ENCODE measurements at places on chromosomes 7 and 10.

DNA sequence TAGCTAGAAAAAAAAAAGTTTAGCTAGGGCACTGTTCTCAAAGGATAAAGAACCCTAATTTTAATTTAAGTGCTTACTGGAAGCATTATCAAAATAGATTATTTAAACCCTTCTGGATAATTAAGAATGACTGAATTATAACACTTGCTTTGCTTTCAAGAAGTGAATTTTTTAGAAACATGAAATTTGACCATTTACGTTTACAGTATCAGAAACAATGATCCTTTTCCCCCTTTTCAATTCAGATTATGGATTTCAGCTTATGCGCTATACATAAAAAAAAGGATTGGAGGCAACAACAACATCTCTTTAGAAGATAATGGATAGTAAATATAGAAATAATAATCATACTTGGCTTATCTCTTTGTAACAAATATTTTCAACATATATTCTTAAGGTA, 39.2 kb downstream of the CREM start:
- no peak for DNase-seq

DNA sequence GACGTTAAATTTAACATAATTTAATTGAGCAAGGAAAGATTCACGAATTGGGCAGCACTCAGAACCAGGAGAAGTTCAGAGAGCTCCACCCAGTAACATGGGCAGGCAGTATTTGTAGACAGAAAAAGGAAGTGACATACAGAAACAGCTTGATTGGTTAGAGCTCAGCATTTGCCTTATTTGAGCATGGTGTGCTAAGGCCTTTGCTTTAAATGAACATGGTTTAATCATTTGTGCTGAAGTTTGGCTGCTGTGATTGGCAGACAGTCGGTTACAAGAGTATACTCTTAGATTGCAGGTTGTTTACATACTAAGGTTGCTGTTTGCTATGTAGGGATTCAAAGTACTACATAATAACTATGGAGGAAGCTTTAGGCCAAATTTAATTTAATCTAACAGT, 199.2 kb downstream of the MALRD1 start:
- DNase-seq, result no peak

DNA sequence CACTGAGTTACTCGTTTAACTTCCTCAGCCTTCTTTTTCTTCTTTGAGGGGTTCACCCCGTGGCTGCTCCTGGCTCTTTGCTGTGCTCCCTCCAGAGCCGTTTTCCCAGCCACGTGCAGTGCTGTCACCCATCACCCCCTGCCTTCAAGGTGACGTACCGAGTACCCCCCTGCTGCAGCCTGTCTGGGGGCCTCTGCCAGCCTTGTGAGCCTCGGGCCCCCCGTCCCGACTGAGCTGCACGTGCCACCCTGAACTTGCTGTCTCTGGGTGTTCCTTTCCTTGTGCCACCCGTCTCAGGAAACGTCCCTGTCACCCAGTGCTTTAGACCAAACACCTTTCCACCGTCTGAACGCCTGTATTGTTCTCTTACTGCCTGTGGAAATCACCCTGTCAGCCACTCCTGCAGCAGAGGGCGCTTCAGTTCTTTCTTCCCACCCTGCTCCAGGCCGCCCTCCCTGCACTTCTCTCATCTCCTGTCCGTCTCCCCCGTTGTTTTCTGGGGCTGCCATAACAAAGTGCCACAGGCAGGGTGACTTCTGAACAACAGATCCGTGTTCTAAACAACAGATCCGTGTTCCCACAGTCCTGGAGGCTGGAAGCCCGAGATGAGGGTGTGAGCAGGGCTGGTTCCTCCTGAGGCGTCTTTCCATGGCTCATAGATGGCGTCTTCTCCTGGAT, 44.6 kb downstream of the WDR37 start:
- no peak for DNase-seq

- no peak for DNase-seq
Observed at GRCh38 chr10:32205670-32206069, 141.3 kb downstream of the EPC1 start.

DNA sequence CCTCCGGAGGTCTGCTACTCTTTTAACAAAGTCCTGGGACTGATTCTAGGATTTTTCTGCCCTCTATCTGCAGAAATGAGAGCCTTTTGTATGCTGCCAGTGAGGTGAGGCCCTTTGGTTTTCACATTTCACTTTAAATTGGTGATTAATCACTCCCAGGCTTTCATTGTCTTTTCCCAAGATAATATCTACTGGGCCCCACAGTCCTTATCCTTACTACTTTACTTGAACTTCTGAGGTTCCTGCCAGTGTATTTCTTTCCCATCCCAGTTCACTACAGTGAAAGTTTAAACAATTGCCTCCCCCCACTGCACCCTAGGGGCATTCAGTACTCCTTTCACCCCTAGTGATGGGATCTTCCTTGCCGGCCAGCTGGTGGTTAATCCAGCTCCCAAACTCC, 127.4 kb upstream of the INHBA start:
- DNase-seq, result no peak

GRCh38 chr10:86963341-86963919, 4.9 kb upstream of the ADIRF start:
- DNase-seq, result no peak

- no peak for DNase-seq
Observed at GRCh38 chr10:49138361-49138891, 4.6 kb upstream of the FAM170B start.

GRCh38 chr10:4437061-4437460, 388.9 kb upstream of the AKR1E2 start:
- no peak for DNase-seq

- DNase-seq, result no peak
Observed at GRCh38 chr10:70925377-70926225, 37.2 kb upstream of the PCBD1 start.

DNA sequence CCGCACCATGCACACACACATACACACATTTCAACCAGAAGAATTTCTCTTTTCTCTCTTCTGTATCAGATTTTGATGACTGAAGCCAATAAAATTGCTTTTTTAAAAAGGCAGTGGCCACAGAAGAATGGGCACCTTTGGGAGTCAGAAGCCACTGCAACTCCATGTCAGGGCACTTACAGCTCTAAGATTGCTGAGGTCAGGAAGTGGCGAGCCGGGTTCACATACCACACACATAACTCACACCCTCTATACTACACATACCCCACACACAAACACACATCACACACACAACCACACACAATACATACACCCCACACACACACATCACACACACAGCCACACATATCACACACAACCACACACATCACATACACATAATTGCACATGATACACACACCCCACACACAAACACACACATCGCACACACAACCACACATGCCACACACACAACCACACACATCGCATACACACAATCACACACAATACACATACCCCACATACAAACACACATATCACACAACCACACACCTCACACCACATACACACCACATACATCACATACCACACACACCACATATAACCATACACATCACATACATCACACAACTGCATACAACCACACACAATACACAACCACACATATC, 31.2 kb downstream of the GPRIN2 start:
- DNase-seq, result no peak

GRCh38 chr7:1103789-1104515, 16.0 kb downstream of the GPER1 start:
- DNase-seq, result no peak

GRCh38 chr10:124520558-124521428, 59.2 kb downstream of the LHPP start:
- DNase-seq, result no peak

GRCh38 chr7:108308276-108308675, 148.0 kb downstream of the NRCAM start:
- DNase-seq, result no peak

DNA sequence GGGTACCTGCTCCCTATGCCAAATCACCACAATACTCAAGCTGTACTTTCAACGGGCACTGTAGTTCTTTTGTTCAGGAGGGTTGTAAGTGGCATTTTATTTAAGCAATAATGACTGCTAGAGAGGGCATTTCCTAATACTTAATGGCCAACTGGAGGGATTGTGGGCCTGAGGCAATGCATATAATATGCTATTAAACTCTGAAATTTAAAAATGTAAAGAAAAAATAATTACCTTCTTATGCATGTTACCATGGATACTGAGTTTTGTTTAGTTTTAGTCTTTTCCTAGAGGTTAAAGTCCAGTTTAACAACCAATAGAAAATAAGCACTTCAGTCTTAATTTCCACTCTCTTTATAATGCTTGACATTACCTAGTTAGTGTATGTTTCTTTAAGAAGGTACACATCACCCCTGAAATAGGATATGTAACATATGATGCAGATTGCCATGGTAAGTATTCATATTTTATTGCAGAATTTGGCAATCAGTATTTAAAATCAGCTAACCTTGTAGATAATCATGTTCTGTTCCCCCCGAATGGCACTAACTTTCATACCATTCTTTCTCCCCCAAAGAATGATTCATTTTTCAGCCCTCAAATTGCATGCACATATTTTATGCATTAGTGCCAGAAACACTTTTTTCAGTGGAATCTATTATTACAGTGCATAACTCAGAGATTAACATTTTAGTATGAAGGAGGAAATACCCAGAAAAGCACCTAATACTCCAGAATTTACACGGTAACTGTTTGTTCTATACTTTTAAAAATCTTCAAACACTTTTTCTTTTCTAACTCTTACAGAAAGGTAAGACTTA, 90.3 kb upstream of the ZNF438 start:
- DNase-seq, result no peak

DNA sequence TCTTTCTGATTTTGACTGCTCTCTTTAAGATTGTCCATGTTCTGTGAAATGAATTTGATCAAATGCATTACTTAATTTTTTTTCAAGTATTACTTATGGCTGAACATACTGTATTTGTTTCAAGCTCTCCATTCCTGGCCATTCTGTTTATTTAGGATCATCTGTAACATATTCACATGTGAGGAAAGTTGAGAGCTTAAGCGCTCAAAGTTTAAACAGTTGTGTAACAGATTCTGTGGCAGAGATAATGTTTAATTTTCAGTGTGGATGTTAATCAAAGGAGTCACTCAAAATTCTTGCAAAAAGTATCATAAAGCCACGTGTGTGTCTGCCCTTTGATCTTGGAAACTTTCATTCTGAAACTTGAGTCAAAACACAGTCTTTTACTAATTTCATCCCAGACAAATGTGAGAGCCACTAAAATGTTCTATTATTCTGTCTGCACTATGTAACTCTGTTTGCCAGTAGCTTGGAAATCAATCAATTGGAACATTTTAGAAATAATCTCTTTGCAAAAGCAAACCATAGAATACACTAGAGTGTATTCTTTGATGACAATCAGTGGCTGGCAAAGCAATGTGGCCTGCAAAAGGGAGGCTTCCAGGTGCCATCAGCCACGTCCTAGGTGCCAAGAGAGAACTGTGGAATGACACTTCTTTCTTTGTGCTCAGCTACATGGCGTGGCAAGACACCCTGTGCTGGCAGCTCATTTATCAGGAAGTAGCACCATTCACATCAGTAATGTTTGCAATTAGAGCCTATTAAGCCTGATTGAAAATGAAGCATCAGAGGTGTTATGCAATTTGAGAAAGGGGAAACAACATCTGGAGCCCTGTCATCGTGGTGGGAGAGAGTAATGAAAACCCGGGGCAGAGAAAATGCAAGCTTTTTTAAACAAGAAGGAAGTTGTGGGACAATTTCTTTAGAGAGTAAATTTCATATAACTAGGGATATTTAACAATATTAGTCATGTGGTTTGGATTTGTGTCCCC, 40.9 kb downstream of the ARL5B start:
- no peak for DNase-seq

GRCh38 chr10:84818961-84819360, 490.6 kb downstream of the CCSER2 start:
- no peak for DNase-seq

- peak; percentile 67 for DNase-seq
Observed at GRCh38 chr7:18566829-18567228, 71.3 kb downstream of the HDAC9 start.

DNA sequence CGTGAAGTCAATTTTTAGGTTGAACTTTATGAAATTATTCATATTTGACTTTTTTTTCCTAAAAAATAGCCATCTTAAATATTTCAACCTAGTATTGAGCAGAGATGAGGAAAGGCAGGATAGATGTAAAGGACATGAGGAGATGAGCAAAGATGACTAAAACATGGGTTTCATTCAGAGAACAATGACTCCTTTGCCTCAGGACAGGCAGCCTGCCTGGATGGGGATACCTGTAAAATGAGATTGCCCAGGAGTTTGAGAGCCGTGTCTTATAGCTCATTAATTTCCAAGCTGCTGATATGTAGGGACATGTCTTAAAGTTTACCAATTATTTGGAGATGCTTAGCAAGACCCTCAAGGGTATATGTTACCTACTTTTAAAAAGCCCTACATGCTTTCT, 243.8 kb upstream of the MDFIC start:
- no peak for DNase-seq

DNA sequence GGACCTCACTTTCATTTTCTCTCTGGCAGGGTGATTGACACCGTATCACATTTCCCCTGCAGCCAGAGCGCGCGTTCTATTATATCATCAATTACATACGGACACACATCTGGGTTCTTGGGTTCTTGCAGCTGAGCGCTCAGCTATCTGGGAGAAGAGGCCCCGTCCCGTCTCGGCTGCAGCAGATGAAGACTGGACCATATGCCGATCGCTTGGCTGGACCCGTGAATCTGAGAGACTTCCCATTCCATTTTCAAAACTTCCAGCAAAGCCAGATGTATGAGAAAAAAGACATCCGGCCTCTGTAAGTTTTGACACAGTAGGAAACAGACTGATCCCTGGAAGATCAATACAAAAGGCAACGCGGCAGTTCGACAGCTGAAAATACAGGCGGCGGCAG, 99.8 kb downstream of the JCAD start:
- DNase-seq, result no peak

DNA sequence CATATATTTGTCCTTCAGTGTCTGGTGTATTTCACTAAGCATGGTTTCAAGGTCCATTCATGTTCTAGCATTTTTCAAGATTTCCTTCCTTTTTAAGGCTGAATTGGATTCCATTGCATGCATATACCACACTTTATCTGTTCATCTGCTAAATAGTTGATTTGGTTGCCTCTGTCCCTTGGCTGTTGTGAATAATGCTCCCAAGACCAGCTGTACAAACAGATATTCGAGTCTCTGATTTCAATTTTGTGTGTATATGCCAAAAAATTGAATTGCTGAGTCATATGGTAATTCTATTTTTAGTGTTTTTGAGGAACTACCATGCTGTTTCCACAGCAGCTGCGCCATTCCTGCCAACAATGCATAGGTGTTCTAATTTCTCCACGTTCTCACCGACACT, 216.4 kb downstream of the NRG3 start:
- no peak for DNase-seq

DNA sequence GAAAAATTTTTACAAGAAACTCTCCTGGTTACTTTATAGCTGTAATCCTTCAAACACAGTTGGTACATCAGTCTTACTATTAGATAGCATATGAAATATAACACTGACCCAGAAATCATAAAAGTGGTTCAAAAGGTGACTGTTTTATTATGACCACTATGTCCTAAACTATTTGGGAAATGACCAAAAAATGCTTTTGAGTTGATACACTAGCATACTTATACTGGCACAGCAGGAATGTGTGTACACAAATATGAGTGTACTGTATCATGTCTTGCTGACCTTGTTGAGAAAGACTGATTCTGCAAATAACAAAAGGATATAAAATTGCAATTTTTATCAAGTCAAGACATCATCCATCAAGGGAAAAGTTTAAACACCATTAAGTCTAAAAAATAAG, 24.3 kb downstream of the CSTF2T start:
- DNase-seq, result no peak

GRCh38 chr10:49652421-49653272, 26.8 kb upstream of the C10orf53 start:
- DNase-seq, result no peak

- no peak for DNase-seq
Observed at GRCh38 chr7:24913801-24914464, 66.0 kb downstream of the OSBPL3 start.
